Liver (tissue), 10 donors: ENCODE measurements at places on chromosomes 7 and 10. TPM values are rescaled to one million over a fixed set of nuclear protein-coding genes. Genes with fewer than 3 reads are reported as not detected.

The NCAPG2 gene
- total RNA-seq: 4.6 TPM

The PRPS1L1 gene
- not detected for total RNA-seq

The PTF1A gene
- not detected for total RNA-seq

The IL15RA gene
- total RNA-seq: 6.6 TPM

The LBX1 gene
- total RNA-seq: not detected

The YAE1 gene
- 9.4 TPM for total RNA-seq

The TSPAN33 gene
- total RNA-seq: 18.1 TPM

The RNLS gene
- 12.4 TPM for total RNA-seq

GRCh38 chr7:17625043-17625442 lies 315.3 kb downstream of the SNX13 start:
- DNase-seq: no peak

GRCh38 chr7:123367484-123368122 lies 166.8 kb downstream of the IQUB start:
- DNase-seq: no peak

GRCh38 chr10:13704964-13705363 lies 118.2 kb downstream of the PRPF18 start:
- no peak for DNase-seq

DNA sequence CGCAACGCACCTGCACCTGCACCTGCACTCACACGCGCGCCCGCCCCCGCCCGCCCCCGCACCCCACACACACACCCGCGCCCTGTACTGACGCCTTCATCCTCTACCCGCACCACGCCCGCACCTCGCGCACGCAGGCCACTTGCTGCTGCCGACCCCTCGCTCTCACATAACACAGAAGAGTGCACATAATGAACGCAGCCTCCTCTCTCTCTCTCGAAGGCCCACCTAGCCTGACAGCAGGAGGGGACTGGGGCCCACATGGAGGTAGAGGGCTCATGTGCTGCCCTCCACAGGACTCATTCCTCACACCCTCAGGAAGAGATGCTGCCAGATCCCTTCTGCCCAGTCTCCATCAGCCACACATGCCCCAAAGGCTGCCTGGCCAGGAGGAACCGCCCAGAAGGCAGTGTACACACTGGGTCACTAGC lies 432 bp upstream of the CAMK2B start:
- no peak for DNase-seq

GRCh38 chr7:55254242-55254595 lies 110.9 kb upstream of the LANCL2 start:
- DNase-seq: peak; percentile 38

DNA sequence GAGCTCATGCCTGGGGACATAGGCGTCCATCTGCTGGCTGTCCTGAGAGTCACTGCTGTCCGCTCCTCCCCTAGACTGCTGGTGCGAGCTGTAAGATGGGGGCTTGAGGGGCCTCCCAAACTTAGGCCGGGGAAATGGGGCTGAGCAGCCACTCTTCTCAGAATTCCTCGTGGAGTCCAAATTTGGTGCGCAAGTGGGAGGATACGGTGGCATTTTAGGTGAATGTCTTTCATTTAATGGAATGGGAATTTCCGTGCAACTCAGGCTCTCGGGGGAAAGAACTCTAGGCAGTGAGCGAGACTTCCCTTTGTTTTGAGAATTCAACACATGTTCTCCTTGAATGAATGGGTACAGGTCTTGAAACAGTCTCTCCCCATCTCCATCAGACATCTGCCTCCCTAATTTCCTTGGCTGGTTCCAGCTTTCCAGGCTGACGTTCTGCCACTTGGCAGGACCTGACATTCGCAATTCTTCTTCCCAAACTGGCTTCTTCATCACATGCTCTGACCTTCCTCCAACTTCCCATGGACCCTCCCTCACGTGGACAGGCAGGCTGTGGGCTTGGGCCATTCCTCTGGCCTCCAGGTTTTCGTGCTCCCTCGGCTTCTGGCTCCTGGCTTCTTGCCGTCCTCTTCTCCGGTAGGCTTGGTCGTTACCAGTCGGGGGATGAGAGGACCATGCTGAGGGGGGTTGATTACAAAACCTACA lies 30.1 kb downstream of the JCAD start:
- no peak for DNase-seq

DNA sequence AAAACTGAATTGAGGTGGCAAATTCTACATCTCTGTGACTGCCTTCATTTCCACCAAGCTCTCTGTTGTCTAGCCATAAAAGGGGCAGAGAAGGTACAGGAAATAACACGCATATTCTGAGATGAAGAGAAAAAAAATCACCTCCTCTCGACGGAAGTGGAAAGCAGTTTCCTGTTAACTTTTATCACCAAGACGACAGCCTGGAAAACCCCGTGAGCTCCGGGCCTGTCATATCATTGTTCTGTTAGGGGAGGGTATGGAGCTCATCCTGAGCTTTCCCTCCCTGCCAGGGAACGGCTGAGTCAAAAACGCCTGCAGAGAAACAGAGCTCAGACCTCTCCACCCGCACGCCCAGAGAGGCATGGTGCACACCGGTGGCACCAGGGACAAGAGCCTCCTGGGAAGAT lies 200.3 kb downstream of the PRPF18 start:
- DNase-seq: no peak

DNA sequence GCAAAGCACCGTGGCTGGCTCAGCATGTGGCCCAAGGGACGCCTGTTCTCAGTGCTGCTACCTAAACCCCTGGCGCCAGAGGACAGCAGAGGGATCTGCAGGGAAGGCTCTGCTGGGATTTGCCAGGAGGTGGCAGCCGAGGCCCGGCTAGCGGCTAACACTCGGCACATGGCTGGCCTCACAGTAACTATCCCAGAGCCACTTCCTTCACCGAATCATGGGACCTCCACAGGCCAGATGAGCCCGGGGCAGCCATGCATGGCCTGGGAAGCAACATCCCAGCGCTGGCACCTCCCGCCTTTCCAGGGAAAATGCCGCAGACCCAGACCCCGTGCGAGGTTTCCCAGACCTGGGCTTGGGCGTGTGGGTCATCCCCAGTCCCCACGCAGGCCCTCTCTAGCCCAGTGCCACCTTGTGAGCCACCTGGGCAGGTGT lies 36.4 kb downstream of the DPYSL4 start:
- DNase-seq: peak; percentile 71
